ENCODE measurements at places on chromosomes 16 and 17.

- DNase-seq: no peak
Measured at GRCh38 chr17:3576970-3577369, 19.4 kb upstream of the TRPV3 start.

DNA sequence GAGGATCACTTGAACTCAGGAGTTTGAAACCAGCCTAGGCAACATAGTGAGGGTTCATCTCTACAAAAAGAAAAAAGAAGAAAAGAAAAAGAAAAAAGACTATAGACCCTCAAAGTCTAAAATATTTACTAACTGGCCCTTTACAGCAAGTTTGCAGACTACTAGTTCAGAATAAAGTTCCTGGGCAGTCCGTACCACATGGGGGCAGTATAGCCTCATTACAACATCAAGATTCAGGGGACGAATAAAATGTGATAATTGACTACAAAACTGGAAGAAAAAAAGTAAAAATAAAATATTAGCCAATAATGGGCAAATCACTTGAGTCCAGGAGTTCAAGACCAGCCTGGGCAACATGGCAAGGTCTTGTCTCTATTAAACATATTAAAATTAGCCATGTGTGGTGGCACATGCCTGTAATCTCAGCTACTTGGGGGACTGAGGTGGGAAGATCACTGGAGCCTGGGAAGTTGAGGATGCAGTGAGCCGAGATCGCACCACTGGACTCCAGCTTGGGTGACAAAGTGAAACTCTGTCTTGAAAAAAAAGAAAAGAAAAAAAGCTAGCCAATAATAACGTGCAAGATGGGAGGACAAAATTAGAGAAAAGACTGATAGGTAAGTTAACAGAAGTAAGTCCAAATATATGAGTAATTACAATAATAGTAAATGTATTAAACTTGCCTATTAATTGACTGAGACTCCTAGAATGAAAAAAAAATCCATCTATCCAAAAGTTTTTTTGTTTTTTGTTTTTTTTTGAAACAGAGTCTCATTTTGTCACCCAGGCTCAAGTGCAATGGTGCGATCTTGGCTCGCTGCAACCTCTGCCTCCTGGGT, 129.4 kb upstream of the SEC14L1 start:
- DNase-seq: no peak

DNA sequence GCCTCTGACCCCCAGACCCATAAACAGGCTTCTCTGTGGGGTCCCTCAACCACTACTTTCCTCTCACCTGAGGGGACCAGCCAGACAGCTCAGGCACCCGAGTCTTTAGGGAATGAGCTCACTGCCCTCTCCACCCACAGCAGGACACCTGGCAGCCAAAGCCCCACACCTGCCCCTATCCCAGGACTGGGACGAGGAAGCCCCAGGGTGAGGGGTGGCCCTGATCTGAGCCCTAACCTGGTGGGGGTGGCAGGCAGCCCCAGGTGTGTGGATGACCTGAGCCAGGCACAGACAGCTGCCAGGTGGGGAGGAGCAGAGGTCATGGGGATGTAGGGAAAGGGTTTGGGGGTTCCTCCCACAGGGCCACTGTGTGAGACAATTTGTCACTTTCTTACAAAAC, 1.7 kb upstream of the TEX19 start:
- no peak for DNase-seq

GRCh38 chr17:29619251-29619650, 3.5 kb downstream of the CORO6 start:
- DNase-seq: no peak

- no peak for DNase-seq
Measured at GRCh38 chr16:89013111-89013510, 36.1 kb upstream of the CBFA2T3 start.

- DNase-seq: peak; percentile 89
Measured at GRCh38 chr16:81723098-81723723, 55.9 kb upstream of the PLCG2 start.

GRCh38 chr17:9003355-9004131, 17.8 kb upstream of the NTN1 start:
- DNase-seq: no peak

- DNase-seq: no peak
Measured at GRCh38 chr17:49157784-49158183, 25.2 kb downstream of the B4GALNT2 start.

DNA sequence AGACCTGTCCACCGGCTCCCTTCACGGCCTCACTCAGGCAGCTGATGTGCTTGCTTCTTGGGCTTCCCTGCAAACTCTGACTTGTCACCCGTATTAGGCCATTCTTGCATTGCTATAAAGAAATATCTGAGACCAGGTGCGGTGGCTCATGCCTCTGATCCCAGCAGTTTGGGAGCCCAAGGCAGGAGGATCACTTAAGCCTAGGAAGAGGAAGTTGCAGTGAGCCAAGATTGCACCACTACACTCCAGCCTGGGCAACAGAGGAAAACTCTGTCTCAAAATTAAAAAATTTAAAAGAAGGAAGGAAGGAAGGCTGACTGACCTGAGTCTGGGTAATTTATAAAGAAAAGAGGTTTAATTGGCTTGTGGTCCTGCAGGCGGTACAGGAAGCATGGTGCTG, 17.0 kb downstream of the SOST start:
- DNase-seq: no peak

DNA sequence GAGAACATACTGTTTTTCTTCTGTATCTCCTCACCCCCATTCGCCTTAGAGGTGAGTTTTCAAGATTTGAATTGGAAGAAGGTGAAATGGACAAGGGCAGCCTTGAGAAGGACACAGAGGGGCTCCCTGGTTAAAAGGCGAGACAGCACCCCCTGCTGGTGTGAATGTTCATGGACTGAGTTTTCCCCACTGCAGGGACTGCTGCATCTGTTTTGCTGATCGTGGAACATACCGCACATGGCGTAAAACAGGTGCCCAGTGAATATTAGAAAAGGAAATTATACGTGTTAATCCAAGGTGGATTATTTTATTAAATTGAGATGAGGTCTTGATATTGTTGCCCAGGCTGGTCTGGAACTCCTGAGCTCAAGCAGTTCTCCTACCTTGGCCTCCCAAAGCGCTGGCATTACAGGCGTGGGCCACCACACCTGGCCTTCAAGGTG, 54.5 kb downstream of the NDE1 start:
- DNase-seq: peak; percentile 56

GRCh38 chr17:63356337-63356757, 89.8 kb downstream of the CYB561 start:
- DNase-seq: peak; percentile 66

DNA sequence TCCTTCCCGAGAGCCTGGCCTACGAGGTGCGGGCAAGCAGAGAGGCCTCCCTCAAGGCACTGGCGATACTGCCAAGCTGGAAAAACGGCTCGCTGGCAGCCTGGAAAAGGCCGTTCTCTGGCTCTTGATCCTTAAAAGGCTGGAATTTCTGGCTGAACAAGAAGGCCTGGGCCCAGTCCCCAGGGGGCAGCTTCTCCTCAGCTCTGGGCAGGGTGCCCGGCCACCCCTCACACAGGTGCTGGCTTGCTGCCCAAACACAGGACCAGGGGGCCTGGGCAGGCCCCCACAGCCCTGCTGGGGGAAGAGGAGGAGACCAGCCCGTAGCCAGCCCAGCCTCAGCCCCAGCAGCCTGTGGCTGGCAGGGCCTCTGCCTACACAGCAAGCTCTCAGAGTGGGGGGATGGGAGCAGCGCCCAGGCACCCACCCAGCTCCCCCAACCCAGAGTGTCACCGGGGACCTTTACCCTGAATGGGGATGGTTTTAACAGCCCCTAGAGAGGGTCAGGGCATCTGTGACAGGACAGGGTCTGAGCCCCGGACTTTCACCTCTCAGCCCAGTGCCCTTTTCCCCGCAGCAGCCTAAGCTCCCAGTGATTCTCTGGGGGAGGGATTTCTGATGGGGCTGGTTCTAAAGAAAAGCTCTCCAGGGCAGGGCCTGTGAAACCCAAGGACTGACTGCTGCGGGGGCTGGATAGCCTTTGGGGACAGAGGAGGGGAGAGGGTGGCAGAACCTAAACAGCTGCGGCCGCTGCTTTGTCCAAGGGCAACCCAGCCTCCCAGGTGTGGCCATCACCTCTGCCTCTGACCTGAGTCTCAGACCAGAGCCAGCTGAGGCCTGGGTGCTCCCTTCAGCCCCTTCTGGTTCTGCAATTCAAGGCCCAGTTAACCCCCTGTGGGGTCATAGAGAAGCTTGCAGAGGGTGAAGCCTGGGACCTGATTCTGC, 38.6 kb upstream of the TOB1 start:
- peak; percentile 81 for DNase-seq

- peak; percentile 66 for DNase-seq
Measured at GRCh38 chr17:39926588-39927100, 757 bp downstream of the ORMDL3 start.

DNA sequence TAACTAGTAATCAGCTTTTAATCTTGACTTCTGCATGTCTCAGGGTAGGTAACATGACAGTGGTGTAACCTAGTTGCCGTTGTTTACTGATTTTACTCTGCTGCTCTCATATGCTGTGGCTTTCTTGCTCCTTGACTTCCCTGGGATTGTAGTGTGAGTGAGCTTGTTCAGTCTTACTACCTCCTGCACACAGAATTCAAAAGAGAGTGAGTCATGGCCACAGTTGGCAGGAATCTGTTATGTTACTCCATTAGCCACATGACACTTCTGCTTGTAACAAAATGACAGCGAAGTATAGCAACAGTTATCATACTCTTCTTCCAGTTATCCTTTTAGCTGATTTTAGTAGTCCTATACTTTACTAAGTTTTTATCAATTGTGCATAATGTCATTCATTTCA, 18.8 kb downstream of the TNRC6A start:
- DNase-seq: peak; percentile 55

- no peak for DNase-seq
Measured at GRCh38 chr17:69451416-69452394, 37.2 kb downstream of the MAP2K6 start.

DNA sequence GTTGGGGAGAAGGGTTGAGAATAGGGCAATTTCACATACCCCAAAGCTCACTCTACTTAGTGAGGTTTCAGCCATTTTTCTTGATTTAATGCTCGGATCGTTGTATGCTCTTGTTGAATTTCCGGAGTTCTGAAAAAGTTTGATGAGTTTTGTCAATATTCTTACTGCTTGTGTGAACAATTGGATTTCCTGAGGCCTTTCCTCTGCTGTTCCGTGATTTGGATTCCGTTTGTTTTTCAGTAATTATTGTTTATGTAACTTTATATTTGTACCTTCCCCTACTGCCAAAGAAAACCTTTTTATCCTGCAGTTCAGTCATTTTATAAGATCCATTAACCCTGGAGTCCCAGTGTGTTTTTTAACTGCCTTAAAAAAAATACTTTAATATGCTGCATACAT, 62.9 kb downstream of the PHKB start:
- DNase-seq: no peak

GRCh38 chr17:40559564-40559916, 5.7 kb downstream of the CCR7 start:
- no peak for DNase-seq

DNA sequence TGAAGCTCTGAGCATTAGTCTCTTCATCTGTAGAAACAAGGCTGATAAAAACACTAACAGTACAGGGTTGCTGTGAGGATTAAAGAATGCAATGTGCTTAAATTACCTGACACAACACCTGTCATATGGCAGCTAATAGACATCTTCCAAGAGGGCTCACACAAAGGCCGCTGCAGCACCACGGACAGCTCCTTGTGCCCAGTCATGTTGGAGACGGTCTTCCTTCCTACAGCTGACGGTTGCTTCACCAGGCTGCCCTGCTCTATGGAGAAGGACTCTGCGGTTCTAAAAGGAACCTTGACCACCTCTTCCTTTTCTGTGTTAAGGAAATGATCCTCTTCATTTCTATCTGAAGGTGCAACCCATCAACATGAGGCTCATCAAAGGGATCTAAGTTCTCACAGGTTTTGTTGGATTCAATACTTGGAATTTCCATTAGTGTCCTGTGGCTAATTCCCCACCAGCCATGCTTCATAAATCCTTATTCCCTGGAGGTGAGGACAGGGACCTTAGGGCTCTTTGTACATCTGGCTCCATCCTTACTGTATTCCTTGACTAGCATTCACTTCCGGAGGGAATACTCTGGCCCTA, 138.9 kb upstream of the CES5A start:
- DNase-seq: peak; percentile 66

- DNase-seq: peak; percentile 85
Measured at GRCh38 chr17:79023886-79024771, at the start of gene C1QTNF1. TSS of gene C1QTNF1 (plus strand) at chr17:79024169. CDS start at chr17:79043969, 19,800 bp downstream.

DNA sequence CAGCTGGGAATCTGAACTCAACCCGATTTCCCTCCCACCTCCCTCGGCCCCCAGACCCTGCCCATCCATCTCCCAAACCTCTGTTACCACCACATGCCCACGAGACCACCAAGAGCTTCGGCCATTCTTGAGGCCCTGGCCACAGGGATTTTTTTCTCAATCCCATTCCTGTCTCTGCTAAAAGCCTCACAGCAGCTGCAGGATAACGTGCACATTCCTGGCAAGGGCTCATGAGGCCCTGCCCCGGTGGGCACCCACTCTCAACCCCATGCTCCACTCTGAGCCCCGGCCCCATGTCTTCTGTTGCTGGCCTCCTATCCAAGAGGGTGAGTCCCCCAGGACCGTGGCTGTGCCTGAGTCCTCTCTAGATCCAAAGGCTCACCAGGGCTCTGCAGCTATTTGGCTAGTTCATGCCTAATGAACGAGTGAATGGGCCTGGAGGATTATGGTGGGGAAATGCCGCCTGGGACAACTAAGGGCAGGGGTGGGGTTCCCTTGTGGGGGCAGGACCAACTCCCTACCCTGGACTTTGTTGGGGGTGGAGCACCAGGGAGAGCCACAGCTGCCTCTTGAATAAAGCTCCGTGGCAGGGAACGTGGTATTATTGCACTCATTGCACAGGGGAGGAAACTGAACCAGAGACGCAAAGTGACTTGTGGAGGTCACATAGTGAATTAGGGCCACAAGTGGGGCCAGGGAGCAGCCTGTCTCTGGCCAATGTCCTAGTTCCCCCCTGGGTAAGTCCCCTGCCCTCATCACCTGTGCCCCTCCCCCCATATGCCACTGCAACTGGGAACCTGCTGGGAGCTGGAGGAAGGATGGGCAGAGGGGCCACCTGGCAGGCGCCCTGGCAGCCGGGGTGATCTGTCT, 113.8 kb upstream of the SMURF2 start:
- DNase-seq: no peak

DNA sequence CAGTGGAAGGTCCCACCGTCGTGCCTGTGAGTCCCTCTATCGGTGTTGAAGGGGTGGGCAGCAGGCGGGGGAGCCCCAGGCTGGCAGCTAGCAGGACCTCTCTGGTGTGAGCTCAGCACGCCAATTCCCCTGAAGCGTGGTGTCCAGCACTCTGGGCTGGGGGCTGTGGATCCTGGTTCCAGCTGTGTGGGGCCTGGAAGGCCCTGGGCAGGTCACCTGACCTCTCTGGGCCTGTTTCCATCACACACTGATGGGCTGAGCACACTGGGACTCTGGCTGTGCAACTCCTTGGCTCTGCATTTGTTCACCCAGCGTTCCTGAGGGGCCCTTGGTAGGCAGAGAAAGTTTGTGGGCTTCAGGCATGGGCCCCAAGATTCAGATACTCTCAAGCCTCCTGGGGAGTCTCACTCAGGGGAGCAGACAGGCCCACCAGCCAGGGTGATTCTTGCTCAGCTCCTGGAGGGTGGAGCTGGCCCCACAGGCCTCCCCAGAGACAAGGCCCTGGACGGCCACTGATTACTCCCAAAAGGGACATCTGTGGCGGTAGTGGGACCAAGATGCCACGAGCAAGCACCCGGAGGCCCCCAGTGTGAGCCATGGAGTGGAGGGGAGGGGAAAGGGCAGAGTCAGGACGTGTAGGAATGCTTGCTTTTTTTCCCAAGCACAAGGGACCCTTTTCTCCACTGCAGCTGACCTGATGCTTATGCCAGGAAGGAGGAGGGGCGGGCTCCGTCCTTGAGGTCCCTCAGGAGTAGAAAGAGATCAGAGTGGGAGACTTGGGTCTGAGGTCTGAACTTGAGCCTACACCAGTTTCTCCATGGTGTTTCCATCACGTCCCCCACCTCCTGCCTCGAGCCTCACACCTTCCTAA, 8.5 kb downstream of the SCGB1C2 start:
- no peak for DNase-seq
